ENCODE measurements at places on chromosomes 12 and 14. TPM values are rescaled to one million over a fixed set of nuclear protein-coding genes. Genes with fewer than 3 reads are reported as not detected.
A peak's percentile ranks its signal among the peaks of the same experiment; 100 is the strongest.

DNA sequence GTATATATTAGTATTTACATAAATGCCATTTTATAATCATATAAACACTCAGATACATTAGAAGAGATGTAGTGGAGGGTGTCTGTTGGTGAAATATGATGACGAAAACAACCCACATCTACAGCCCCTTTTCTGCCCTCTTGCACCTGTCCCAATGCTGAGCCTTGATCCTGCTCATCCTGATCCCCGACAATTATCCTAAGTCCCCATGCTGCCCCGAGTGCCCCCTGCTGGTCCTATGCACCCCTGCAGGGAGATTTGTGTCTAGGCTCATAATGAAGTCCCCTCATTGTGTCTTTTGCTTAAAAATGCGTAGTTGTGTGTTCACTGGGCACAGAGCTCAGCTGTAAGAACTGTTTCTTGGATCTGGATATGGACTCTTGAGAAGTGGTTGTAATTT, 554.5 kb downstream of the TMEM121 start:
- H3K36me3 ChIP-seq = no peaks in the 10 kb centered on the region
- H3K4me3 ChIP-seq = no peak overlapping the region
- no peak overlapping the region for H3K27ac ChIP-seq
- no peaks in the 10 kb centered on the region for H3K27me3 ChIP-seq
- no peaks in the 10 kb centered on the region for H3K4me1 ChIP-seq

- no peaks in the 10 kb centered on the region for H3K27me3 ChIP-seq
- no peaks in the 10 kb centered on the region for H3K36me3 ChIP-seq
- H3K27ac ChIP-seq = no peak overlapping the region
- no peak overlapping the region for H3K4me3 ChIP-seq
- no peaks in the 10 kb centered on the region for H3K4me1 ChIP-seq
These were observed 7.7 kb upstream of the PLEKHG7 start for GRCh38 chr12:92695056-92695455.

- no peak overlapping the region for H3K4me3 ChIP-seq
- peaks cover 41% of the 10 kb centered on the region for H3K4me1 ChIP-seq
- no peaks in the 10 kb centered on the region for H3K27me3 ChIP-seq
- H3K36me3 ChIP-seq = no peaks in the 10 kb centered on the region
These were observed 1.2 kb upstream of the SH2B3 start for GRCh38 chr12:111404362-111405148.

DNA sequence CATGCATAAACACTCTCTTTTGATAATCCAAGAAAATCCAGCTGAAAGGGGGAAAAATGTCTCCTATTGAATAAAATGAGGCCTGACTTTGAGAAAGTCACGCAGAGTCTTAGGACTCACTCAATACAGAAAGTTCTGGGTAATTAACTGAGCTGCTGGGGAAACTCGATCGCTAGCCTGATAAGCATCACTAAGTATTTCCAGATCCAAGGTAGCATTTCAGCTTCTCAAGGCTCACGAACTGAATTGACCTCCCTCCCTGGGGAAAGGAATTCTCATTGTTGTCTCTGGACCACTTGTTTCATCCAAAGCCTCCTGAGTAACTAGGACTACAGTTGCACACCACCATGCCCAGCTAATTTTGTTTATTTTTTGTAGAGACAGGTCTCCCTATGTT, 13.8 kb upstream of the ANAPC5 start:
- H3K4me1 ChIP-seq = no peaks in the 10 kb centered on the region
- no peaks in the 10 kb centered on the region for H3K27me3 ChIP-seq
- H3K36me3 ChIP-seq = no peaks in the 10 kb centered on the region
- H3K27ac ChIP-seq = no peak overlapping the region

DNA sequence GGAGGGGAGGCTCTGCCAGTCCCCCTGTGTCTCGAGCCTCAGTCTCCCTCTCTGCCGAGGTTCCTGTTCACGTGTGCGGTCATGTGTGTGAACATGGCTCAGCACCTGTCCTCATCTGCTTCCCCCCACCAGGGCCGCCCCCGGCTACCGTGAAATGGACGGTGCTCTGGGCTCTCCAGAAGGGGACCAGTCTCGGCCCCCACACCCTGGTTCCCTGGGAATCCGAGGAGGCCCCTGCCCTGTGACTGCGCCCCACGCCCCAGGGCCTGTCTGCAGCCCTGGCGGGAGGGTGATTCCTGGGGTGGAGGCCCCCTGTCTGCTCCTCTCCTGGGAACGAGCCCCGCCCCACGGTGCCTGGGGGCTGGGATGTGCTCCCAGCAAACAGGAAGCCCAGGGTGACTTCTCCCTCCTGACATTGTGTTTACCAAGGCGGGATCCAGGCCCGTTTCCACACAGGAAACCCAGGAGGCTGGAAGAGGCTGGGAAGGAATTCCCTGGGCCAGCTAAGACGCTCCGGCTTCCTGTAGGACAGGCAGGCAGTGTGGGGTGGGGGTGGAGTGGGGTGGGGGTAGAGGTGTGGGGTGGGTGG, 46.6 kb downstream of the KIF26A start:
- H3K4me1 ChIP-seq = no peaks in the 10 kb centered on the region
- H3K36me3 ChIP-seq = no peaks in the 10 kb centered on the region
- H3K27ac ChIP-seq = no peak overlapping the region
- H3K27me3 ChIP-seq = peaks cover 70% of the 10 kb centered on the region

- no peak for DNase-seq
- H3K36me3 ChIP-seq = no peaks in the 10 kb centered on the region
- no peaks in the 10 kb centered on the region for H3K4me1 ChIP-seq
These were observed 30.5 kb upstream of the DDHD1 start for GRCh38 chr14:53183611-53184010.

DNA sequence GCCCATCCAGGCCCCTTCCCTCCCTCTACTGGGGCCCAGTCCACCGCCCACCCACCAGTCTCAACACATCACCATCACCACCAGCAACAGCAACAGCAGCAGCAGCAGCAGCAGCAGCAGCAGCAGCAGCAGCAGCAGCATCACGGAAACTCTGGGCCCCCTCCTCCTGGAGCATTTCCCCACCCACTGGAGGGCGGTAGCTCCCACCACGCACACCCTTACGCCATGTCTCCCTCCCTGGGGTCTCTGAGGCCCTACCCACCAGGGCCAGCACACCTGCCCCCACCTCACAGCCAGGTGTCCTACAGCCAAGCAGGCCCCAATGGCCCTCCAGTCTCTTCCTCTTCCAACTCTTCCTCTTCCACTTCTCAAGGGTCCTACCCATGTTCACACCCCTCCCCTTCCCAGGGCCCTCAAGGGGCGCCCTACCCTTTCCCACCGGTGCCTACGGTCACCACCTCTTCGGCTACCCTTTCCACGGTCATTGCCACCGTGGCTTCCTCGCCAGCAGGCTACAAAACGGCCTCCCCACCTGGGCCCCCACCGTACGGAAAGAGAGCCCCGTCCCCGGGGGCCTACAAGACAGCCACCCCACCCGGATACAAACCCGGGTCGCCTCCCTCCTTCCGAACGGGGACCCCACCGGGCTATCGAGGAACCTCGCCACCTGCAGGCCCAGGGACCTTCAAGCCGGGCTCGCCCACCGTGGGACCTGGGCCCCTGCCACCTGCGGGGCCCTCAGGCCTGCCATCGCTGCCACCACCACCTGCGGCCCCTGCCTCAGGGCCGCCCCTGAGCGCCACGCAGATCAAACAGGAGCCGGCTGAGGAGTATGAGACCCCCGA, 6.8 kb upstream of the RNU7-1 start:
- peak overlapping the region; percentile 62 for H3K4me3 ChIP-seq
- H3K27ac ChIP-seq = no peak overlapping the region
- peaks cover 8% of the 10 kb centered on the region for H3K4me1 ChIP-seq
- peaks cover 19% of the 10 kb centered on the region for H3K36me3 ChIP-seq
- H3K27me3 ChIP-seq = no peaks in the 10 kb centered on the region

DNA sequence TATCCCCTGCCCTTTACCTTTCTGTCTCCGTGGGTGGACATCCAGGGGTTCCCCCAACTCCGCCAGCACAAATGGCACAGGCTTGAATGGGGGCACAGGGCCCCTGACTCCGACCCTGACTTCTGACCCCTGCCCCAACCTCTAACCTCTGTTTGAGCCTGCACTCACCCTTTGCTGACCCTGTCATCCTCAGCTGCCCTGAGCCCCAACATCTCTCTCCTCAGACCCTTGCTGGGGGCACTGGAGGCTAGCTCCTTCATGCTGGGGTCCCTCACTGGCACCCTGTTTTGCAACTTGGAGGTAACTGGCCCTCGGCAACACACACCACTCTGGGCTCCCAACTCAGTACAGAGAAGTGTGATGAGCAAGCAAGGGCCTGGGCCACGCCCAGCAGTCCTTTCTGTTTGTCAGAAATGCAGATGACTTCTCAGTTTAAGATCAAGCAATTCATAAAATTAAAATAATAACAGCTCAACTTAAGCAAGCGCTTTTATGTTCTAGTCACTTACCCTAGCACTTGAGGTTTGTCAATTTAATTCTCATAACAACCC, 2.1 kb downstream of the IFI27 start:
- no peak overlapping the region for H3K27ac ChIP-seq
- H3K36me3 ChIP-seq = no peaks in the 10 kb centered on the region
- H3K27me3 ChIP-seq = 0 out of 2 replicates have a peak, but pooled peaks cover 2% of the 10 kb centered on the region
- DNase-seq = no peak
- no peak overlapping the region for H3K4me3 ChIP-seq
- H3K4me1 ChIP-seq = no peaks in the 10 kb centered on the region

DNA sequence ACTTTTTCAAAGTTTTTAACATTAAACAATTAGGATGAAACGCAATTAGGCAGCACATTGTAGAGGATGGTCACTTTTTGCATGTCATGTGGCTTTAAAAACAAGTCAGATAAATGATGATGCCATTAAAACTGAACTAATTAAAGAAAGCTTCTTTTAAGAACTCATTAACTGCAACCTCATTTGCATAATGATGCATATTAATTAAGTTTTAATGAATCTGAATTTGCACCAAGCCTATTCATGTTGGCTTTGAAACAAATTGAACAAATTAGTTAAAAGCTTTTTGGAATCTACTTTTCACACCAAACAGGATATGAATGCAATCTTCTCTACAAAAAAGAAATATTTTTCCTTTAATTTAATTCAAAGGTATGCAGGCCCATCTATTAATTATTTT, 499.0 kb downstream of the VRK1 start:
- H3K36me3 ChIP-seq = no peaks in the 10 kb centered on the region
- no peak overlapping the region for H3K4me3 ChIP-seq
- peaks cover 40% of the 10 kb centered on the region for H3K27me3 ChIP-seq
- no peak for DNase-seq

DNA sequence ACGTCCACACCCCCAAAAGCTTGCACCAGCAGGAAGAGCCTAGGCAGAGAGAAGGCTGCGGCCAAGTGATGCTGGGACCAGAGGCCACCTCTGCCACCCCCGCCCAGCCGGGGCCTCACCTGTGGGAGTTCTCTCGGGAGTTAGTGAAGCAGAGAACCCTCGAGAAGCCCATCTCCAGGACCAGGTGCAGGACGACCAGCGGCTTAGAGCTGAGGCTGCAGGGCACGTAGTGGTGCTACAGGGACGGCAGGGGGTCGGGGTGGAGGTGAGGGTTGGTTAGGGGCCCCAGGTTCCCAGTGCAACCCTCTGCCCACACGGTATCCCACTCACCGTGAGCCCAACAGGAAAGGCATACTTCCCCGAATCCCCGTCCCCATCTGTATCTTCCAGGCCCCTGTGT, 3.6 kb downstream of the DDX51 start:
- no peak overlapping the region for H3K4me3 ChIP-seq
- no peak overlapping the region for H3K27ac ChIP-seq
- H3K27me3 ChIP-seq = no peaks in the 10 kb centered on the region
- H3K36me3 ChIP-seq = peaks cover 16% of the 10 kb centered on the region
- DNase-seq = no peak

DNA sequence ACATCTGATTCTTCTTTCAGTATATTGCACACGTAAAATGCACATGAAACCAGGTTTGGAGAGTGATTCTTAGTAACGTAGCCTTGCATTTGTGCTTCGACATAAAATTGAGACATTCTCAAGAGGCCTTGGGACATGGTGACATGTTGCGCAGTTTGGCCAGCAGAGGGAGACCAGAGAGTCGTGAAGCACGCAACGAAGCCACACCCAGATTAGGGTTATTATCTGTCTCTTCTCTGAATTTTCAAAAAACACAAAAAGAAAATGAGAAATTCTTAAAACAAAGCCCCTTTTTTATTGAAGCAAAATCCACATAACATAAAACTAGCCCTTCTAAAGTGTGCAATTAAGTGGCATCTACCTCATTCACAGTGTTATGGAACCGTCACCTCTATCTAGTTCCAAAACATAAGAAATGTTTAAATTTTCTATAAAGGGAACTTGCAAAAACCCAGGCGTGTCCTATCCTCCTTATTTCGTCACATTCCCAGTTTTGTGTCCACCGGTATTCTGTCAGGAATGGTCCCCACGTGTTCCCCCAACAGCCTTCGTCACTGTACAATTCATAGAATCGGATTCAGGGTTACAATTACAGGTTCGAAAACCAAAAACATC, 108.8 kb upstream of the ATF7IP start:
- peaks cover 40% of the 10 kb centered on the region for H3K4me1 ChIP-seq
- H3K27me3 ChIP-seq = no peaks in the 10 kb centered on the region
- peak overlapping the region; percentile 93 for H3K27ac ChIP-seq
- H3K36me3 ChIP-seq = no peaks in the 10 kb centered on the region

DNA sequence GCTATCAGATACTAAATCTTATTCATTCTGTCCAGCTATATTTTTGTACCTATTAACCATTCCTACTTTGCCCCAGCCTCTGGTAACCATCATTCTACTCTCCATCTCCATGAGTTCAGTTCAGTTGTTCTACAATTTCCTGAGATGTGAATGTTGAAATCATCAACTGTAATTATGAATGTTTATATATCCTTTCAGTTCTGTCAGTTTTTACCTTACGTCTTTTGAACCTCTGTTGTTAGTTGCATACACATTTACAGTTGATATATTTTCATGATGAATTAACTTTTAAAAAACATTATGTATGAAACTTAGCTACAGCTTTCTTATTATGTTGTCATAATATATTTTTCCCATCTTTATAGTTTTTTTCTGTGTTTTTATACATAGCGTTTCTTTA, 102.1 kb downstream of the ARID2 start:
- no peak overlapping the region for H3K4me3 ChIP-seq
- H3K27me3 ChIP-seq = no peaks in the 10 kb centered on the region
- no peaks in the 10 kb centered on the region for H3K4me1 ChIP-seq
- no peak overlapping the region for H3K27ac ChIP-seq

- DNase-seq = no peak
- no peak overlapping the region for H3K27ac ChIP-seq
- peaks cover 33% of the 10 kb centered on the region for H3K4me1 ChIP-seq
- H3K36me3 ChIP-seq = no peaks in the 10 kb centered on the region
- H3K27me3 ChIP-seq = no peaks in the 10 kb centered on the region
These were observed 4.2 kb upstream of the CLMN start for GRCh38 chr14:95323917-95324316.

KRT6C gene
- total RNA-seq = not detected

POLE2 gene
- 11.5 TPM for total RNA-seq

NRXN3 gene
- not detected for total RNA-seq

ADAM21 gene
- not detected for total RNA-seq

OLR1 gene
- total RNA-seq = 22.4 TPM

MYL2 gene
- not detected for total RNA-seq

Measured in PC-9 (cell line).